ENCODE measurements at places on chromosomes 2 and 18.

DNA sequence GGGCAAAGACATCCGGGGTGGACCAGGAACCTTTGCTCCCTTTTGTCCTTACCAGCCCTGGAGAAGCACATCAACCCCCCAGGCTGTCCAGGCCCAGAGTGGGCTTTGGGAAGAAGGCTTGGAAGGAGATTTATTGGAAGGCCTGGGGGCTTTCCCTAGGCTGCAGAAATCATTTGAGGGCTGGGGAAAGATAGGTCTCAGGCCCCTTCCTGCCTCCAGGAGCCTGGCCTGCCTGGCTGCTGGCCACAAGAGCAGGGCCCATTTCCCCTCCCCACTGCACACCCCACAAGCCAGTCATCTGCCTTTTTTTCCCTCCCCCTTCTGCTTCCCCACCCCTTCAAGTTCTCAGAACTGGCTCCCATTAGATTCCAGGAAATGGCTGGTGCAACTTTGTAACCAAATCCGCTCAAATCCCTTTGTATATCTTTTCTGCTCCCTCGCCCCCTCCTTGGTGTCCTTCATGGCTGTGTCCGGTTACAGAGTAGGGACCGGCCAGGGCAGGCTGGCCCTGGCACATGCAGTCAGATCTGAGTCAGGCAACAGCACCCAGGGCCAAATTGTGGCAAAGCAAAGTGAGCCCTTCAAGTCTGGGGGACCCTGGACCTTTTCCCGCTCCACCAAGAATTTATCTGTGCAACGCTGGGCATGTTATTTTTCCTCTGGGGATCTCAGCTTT is 20.8 kb upstream of the TNP1 start:
- no peak for DNase-seq

- DNase-seq = no peak
Observed at GRCh38 chr2:234022424-234022823, 28.1 kb upstream of the SPP2 start.

DNA sequence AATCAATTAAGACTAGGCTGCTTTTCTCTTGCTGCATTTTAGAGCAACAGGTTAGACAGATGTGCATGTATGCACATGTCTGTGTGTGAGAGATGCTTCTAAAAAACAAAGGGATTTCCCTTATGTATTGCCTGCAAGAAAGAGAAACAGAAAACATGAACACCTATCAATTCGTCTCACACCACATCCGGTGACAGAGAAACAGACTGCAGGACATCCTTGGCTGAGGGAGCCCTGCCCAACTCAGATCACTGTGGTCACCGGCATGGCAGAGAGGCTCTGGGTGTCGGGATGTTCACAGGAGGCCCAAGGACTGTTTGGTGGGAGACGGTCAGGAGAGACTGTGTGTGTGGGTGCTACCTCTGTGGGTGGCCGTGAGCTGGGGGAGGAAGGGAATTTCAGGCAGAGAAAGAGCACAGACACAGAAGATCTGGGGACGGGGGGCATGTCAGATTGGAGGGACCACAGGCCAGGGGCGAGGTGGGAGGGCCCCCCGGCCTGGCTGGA is 24.9 kb downstream of the FHL2 start:
- no peak for DNase-seq

- DNase-seq = no peak
Observed at GRCh38 chr2:73091696-73092095, 20.2 kb upstream of the SFXN5 start.

DNA sequence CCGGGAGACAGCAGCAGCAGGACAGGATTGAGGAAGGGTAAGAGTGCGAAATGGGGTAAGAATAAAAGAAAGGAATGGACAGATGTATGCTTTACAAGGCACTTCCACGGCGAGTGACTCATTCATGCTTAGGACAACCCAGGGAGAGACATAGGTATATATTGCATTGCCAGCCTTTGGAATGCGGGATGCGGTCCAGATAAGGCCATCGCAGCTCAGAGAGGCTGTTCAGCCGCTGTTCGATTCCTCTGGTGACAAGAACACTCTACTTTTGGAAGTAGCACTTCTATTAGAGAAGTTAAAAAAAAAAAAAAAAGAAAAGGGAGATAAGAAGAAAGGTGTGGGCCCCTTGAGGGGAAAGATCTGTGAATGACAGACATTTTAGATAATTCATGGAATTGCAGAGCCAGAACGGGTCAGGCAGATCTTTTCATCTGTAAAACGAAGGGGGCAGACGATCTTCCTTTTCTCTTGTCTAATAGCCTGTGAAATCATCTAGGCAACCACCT is 819 bp upstream of the NCOA1 start:
- no peak for DNase-seq

- no peak for DNase-seq
Observed at GRCh38 chr18:73409242-73409641, 541.5 kb upstream of the NETO1 start.

GRCh38 chr2:164523009-164523408 is 98.3 kb downstream of the GRB14 start:
- DNase-seq = no peak

GRCh38 chr18:41532344-41533086 is 422.5 kb upstream of the PIK3C3 start:
- DNase-seq = no peak

DNA sequence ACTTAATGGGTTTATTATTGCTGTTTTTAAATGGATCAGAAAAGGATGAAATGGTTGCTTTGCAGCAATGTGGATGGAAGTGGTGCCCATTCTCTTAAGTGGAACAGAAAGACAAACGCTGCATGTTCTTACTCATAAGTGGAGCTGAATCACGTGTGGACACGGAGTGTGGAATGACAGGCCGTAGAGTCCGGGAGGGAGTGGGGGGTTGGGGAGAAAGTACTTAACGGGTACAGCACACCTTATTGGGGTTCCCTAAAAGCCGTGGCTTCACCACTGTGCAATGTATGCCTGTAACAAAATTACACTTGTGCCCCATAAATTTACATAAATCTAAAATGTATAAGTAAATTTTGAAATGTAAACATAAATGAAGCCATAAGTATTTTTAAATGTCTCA is 64.0 kb upstream of the CTDP1 start:
- DNase-seq = no peak

DNA sequence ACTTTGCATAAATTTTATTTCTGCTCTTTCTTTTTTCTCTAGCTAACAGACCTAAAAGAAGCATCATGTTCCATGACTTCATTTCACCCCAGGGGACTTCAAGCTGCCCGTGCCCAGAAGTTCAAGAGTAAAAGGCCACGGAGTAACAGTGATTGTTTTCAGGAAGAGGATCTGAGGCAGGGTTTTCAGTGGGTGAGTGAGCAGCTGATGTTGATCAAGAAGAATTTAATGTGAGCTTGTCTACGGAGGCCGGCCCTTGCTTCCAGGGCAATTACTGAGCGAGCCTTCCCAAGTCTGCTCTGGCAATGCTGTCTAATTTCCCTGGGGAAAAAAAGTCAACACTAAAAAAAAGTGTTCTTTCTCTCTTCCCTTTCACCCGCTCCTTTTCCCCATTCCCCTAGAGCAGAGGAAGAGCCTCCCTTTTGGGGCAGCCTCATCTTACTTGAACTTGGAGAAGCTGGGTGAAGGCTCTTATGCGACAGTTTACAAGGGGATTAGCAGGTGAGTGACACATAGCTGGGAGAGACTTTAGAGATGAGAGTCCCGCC is 1.2 kb downstream of the CDK15 start:
- no peak for DNase-seq

DNA sequence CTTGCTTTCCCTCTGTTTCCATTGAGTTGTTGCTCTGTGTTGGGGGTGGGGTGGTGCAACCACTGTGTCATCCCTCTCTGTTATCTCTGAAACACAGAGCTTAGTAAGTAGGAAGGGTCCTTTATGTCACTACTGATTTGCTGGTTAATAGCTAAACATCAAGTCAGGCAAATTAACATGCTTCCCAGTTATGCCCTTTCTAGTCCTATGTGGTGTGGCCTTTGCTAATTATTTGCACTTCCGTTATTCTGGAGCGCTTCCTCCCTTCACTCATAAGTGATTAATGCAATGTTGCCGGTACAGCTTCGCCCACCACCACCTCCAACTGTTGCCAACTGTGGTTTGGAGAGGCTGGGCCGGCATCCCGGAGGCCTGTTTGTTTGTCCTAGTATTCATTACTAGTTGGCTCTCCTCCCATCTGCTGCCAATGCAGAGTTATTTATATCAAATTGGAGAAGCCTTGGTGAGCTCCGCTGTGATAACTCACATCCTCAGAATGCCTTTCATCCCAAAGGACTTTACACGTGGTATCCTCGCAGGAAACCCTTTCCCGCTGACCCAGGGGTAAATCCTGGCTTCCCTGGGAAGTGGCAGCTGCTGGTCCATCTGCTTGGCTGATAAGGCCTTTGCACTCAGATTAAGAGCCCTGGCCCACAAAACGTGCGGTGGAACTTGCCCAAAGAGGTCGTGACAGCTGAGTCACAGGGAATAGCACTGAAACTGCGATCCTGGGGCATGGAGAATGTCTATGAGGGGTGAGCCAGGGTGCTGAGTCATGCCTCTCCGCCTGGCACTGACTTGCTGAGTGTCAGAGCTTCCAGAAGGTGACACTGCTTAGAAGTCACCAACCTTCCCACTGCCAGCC is 72.0 kb upstream of the ZCCHC2 start:
- no peak for DNase-seq

GRCh38 chr18:26196605-26197004 is 29.6 kb upstream of the TAF4B start:
- no peak for DNase-seq

- DNase-seq = no peak
Observed at GRCh38 chr2:201999279-201999678, 34.4 kb upstream of the FZD7 start.

GRCh38 chr18:39380186-39380725 is 1814.7 kb upstream of the CELF4 start:
- DNase-seq = no peak

DNA sequence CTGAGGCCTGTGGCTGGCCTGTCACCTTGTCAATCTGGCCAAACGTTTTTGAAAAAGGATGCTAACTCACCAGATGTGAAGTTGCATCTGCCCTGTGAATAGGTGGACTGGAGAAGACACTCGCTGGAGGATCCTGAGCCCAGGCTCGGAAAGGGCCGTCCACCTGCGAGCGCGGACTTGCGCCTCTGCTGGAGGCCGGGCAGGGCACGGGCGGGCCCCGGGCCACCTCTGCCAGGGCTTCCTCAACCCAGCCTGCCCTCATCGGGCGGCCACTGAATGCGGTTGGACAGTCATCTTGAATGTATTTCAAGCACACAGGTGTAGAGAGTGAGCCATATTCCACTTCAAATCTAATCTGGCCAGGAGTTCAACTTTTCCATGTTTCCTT is 83.9 kb downstream of the FAM210A start:
- DNase-seq = no peak

- DNase-seq = no peak
Observed at GRCh38 chr2:215716956-215717355, 281.1 kb upstream of the FN1 start.

All from mesothelial cell of epicardium (in vitro differentiated cells).